ENCODE measurements at places on chromosomes 6 and 20. TPM values are rescaled to one million over a fixed set of nuclear protein-coding genes. Genes with fewer than 3 reads are reported as not detected.

The ZSCAN23 gene
- 2.6 TPM for total RNA-seq

The FAM83D gene
- 71.4 TPM for total RNA-seq

GRCh38 chr6:3882866-3883265 is 33.7 kb downstream of the FAM50B start:
- no peak for DNase-seq
- no peaks in the 10 kb centered on the region for H3K27me3 ChIP-seq
- H3K4me1 ChIP-seq: peaks cover 11% of the 10 kb centered on the region
- no peak overlapping the region for H3K27ac ChIP-seq
- H3K4me3 ChIP-seq: no peak overlapping the region

DNA sequence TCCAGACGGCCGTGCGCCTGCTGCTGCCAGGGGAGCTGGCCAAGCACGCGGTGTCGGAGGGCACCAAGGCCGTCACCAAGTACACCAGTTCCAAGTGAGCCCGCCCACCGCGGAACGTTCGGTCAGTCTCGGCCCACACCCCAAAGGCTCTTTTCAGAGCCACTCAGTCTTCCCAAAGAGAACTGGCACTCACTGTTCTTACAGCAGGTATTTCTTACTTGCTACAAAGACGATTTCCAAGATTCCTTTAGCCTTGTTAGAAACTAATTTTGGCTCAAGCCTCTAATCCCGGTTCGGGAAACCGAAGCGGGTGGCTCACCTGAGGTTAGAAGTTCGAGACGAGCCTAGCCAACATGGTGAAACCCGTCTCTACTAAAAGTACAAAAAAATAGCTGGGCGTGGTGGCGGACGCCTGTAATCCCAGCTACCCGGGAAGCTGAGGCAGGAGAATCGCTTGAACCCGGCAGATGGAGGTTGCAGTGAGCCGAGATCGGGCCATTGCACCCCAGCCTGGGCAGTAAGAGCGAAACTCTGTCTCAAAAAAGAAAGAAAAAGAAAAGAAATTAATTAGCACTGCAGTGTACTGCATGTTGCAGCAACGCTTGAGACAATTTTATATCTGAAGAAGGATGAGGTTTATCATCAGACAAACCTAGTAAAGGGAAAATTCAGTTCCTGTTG is 73.1 kb downstream of the OR2B2 start:
- H3K27ac ChIP-seq: peak overlapping the region; percentile 96
- H3K36me3 ChIP-seq: peaks cover 9% of the 10 kb centered on the region
- no peaks in the 10 kb centered on the region for H3K27me3 ChIP-seq
- peak overlapping the region; percentile 53 for H3K4me3 ChIP-seq
- H3K4me1 ChIP-seq: peaks cover 11% of the 10 kb centered on the region

DNA sequence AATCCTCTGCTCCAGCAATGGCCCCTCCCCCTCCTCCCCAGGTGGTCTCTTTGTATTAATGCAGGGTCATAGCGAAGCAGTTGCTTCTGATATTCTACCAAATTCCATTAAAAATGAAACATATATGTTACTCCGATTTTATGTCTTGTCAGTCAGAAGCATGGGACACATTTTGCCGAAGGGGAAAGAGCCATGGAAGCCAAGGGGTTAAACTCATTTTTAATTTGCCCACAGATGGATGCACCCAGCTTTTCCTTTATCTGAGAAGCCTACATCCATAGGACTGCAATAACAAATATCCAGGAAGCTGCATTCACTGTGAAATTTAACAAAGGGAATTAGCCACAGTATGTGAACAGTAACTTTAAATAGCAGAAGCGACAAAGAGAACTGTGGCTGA is 688.2 kb downstream of the QKI start:
- H3K36me3 ChIP-seq: no peaks in the 10 kb centered on the region
- H3K4me3 ChIP-seq: no peak overlapping the region
- DNase-seq: no peak
- H3K4me1 ChIP-seq: 0 out of 2 replicates have a peak, but pooled peaks cover 5% of the 10 kb centered on the region
- no peaks in the 10 kb centered on the region for H3K27me3 ChIP-seq
- no peak overlapping the region for H3K27ac ChIP-seq

DNA sequence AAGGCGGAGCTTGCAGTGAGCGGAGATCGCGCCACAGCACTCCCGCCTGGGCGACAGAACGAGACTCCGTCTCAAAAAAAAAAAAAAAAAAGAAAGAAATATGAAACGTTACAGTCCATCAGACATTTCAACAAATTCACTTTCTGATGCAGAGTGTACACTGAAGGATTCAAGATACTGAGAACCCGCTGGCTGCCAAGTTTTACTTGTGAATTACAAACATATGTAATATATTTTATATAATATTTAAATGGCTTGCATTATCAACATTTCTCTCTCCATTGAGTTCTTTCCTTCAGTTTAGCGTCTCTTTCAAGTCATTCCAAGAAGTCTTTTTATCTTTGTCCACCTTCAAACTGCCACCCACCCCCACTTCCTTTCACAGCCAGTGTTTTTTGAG is 240.9 kb upstream of the RNF217 start:
- no peak overlapping the region for H3K27ac ChIP-seq
- no peak overlapping the region for H3K4me3 ChIP-seq
- no peaks in the 10 kb centered on the region for H3K36me3 ChIP-seq
- DNase-seq: no peak
- no peaks in the 10 kb centered on the region for H3K4me1 ChIP-seq

GRCh38 chr6:6599468-6599873 is 11.0 kb downstream of the LY86 start:
- H3K36me3 ChIP-seq: no peaks in the 10 kb centered on the region
- H3K4me1 ChIP-seq: no peaks in the 10 kb centered on the region
- no peak overlapping the region for H3K27ac ChIP-seq
- H3K27me3 ChIP-seq: no peaks in the 10 kb centered on the region
- no peak overlapping the region for H3K4me3 ChIP-seq

The SAMD3 gene
- 0.29 TPM for total RNA-seq

- H3K27ac ChIP-seq: no peak overlapping the region
- DNase-seq: no peak
- H3K27me3 ChIP-seq: no peaks in the 10 kb centered on the region
- peaks cover 4% of the 10 kb centered on the region for H3K36me3 ChIP-seq
- H3K4me3 ChIP-seq: no peak overlapping the region
Measured at GRCh38 chr6:56660381-56660730, 17.7 kb upstream of the DST start.

Measured in SJSA1 (cell line).